ENCODE measurements at places on chromosomes 12 and 14.

DNA sequence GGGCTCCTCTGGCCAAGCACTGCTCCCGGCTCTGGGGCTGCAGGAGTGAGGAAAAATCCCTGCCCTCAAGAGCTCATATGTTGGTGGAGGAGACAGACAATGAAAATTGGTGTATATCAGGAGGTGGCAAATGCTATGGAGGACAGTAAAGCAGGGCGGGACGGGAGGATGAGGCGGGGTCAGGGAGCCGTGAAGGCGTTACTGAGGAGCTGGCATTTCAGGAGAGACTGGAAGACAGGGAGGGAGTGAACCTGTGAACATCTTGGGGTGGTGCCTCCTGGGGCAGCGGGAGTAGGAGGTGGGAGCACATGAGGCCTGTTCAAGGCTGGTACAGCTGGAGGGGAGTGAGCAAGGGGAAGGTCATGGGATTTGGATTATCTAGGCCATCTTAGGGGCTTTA, 26.6 kb downstream of the TSPAN9 start:
- no peak for DNase-seq

GRCh38 chr12:84696281-84696680, 216.3 kb downstream of the SLC6A15 start:
- DNase-seq = no peak

GRCh38 chr14:74514471-74514941, 20.9 kb downstream of the ISCA2 start:
- DNase-seq = no peak

DNA sequence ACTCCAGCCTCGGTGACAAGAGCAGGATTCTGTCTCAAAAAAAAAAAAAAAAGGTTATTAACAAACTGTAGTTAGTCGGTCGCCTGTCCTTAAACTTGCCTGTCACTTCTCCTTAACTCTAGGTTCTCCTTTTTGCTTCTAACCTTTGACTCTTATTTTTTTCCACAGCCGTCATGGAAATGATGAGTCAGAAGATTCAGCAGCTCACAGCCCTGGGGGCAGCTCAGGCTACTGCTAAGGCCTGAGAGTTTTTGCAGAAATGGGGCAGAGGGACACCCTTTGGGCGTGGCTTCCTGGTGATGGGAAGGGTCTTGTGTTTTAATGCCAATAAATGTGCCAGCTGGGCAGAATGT, 418 bp upstream of the MYG1 start:
- no peak for DNase-seq

DNA sequence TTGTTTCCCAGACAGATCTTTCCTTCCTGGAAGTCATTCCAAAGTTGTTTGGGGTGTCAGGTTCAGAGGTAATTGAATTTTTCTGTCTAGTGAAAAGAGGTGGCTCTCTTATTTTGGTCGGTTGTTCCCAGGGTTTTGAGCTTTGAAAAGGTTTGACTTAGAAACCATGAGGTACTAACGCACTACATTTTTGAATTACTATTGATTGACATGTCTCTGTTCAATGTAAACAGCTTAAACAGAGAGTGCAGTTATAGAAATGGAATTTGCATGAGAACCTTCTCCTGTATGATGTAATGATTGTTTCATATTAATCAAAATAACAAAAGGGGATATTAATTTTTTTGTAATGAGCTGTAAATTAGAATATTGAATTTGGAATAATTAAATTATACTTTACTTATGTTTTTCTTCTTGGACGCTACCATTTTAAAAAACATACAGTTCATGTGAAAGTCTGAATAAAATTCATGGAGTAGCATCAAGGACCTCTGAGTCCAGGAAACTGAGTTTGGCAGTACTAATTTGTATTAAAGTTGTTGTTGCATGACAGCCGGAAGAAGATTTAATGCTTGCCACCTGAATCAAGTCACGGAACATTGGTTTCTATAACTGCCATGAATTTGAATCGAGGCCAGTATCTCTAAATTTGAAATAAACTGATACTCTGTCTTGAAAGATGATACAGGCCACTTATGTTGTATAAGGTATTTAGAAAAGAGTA, 41.7 kb downstream of the NPAS3 start:
- DNase-seq = no peak

DNA sequence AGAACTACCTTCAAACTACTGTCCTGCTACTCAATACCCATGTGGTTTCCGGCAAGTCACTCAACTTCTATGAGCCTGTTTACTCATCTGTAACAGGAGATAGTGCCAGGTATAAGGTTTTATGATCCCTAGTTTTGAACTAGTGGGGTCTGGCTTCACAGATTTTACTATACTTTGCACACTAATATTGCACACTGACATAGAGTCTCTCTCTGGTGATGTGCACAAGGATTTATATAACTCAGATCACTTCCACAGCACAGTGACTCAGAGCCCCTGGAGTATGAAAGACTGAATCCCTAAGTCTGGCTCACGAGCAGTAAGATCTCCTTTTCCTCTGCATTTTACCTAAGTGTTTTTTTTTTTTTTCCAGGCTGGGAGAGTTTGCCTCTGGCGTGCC, 69.7 kb upstream of the SLC38A2 start:
- DNase-seq = no peak

GRCh38 chr14:98114122-98114895, 1157.7 kb downstream of the BCL11B start:
- no peak for DNase-seq

DNA sequence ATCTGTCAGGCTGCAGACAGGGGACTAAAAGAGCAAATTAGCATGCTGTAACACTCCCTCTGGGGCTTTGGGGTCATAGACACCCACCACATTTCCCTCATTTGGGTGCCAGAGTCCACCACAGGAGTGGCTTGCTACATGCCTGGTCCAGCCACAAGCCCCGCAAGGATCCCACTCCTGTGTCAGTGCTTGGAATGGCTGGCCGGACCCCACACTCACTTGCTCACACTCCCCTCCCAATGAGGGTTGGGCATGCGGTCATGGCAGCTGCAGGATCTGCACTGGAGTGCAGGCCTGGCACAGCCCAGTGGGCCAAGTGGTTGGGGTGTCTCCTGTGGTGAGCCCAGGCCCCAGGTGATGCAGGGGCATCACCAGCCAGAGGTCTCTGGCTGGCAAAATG, 59.9 kb downstream of the TSPAN19 start:
- no peak for DNase-seq

GRCh38 chr12:43861840-43862150, 25.9 kb downstream of the TMEM117 start:
- no peak for DNase-seq

DNA sequence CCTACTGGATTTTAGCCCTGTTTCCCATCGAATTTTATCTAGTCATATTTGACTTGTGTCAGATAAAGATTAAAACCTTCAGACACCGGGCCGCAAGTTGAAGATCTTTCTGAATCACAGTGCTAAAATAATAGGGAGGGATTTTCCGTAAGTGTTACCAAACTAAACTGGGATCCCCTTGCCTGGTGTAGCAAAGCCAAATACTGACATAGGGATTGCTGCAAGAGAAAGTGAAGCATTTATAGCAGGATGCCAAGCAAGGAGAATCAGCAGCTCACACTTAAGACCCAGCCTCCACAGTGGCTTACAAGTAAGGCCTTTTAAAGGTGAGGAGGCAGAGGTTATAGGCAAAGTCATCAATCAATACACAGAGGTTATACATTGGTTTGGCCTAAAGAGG, 147.4 kb downstream of the AKAP6 start:
- DNase-seq = no peak

DNA sequence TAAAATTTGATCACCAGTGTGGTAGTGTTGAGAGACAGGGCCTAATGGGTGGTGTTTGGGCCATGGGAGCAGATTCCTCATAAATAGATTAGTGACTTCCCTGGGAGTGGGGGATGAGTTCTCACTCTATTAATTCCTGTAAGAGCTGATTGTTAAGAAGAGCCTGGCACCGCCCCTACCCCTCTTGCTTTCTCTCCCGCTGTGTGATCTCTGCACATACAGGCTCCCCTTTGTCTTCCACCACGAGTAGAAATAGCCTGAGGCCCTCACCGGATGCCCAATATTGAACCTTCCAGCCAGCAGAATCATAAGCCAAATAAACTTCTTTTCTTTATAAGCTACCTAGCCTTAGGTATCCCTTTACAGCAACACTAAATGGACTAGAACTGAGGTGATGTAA, 31.9 kb upstream of the CAND1 start:
- DNase-seq = peak; percentile 67

GRCh38 chr12:124073356-124074035, 100.5 kb downstream of the ZNF664 start:
- no peak for DNase-seq

GRCh38 chr12:69840727-69841126, 15.7 kb downstream of the MYRFL start:
- no peak for DNase-seq

DNA sequence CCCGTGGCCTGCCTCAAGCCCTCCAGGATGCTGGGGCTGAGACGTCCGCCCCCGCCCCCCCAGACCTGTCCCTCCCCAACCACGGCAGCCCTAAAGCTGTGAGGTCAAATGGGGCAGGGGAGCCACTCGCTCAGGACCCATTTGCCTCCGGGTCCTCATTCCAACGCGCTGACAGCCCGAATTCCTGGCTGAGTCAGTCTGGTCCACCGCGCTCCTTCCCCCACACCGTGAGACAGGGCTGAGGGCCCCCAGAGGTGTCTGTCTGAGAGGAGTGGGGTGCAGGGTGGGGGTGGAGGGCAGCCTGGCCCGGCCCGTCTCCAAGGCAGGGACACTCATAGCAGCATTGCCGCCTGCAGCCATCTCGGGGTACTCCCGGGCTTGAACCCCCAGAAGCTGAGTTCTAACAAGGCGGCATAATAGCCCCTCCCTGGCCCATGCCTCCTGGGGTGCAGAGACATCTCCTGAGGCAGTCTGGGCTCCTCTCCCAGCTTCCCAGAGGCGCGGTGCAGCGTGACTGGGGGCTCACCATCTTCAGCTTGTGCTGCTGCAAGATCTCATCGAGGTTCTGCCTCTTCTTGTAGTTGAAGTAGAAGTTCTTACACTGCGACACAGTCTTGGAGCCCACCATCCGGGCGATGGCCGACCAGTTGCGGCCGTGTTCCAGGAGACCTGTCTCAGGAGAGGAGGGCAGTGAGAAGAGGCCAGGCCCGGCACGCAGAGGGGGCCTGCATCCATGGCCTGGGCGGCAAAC, 90.5 kb downstream of the RFLNA start:
- no peak for DNase-seq

GRCh38 chr12:1723721-1724120, 32.9 kb downstream of the ADIPOR2 start:
- no peak for DNase-seq

- no peak for DNase-seq
These were observed 244.9 kb downstream of the CACNA1C start for GRCh38 chr12:2297658-2298057.

GRCh38 chr14:85577543-85578114, 47.7 kb downstream of the FLRT2 start:
- DNase-seq = no peak

DNA sequence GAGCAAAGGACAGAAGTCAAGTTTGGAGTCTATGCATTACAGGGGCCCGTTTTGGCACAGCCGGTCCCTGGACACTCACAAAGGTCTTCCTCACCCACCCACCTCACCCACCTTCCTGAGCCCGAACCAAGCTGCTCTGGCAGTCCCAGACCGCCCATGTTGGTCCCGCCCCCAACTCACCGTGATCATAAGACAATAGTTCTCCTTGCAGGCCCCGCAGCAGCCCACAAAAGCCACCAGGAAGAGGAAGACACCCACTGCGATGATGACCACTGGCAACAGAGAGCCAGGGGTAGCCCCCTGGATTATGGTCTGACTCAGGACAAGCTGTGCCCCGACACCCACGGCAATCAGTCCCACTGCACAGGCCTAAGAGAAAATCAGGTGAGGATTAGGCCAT, 1.8 kb downstream of the CD63 start:
- DNase-seq = peak; percentile 38

DNA sequence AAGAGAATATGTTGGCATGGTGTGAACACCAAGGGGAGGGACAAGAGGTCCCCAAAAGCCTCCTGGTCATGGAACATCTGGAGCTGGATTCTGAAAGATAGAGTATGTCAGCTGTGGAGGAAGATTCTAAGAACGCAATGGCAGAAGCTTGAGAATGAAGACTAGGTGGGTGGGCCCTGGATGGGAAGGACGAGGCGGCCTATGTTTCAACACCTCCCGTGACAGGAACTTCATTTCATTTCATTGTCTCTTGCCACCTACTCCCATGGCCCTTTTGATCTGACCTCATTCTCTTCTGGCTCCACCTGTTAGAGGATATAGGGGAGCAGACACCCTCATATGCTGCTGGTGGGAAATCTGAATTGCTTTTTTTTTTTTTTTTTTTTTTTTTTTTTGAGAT, 3.3 kb downstream of the UNG start:
- no peak for DNase-seq

- no peak for DNase-seq
These were observed 12.4 kb downstream of the LUM start for GRCh38 chr12:91098941-91099340.

DNA sequence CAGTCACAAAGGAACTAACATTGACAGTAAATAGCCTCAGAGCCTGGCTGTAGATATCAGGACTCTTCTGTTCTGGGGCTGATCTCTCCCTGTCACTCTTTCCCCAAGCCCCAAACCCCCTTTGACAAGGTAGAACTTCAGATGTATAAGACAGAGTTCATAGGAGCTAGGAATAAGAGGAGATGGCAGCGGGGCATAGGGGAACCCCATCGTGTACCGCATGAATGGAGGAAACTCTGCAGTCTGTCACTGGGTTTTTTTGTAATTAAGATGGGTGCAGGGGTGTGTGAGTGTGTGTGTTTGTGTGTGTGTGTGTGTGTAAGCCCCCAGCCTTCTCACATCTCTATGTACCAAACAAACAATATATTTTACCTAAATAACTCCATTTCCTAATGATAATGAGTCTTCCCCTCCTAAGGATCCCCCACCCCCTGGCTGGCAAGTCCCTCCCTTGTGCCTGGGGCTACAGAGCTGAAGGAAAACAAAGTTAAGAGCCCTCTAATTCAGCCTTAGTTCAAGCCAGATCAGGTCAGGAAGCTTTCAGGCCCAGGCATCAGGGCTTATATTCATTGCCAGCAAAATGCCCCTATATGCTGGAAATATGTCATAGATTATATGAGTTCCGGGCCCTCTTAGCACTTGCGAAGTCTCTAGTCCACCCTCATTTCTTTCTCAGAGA, 9.1 kb upstream of the HOXC4 start:
- no peak for DNase-seq

GRCh38 chr12:113820842-113821241, 145.3 kb downstream of the RBM19 start:
- no peak for DNase-seq

GRCh38 chr12:125110641-125111360, 45.6 kb downstream of the AACS start:
- no peak for DNase-seq

- no peak for DNase-seq
These were observed 1.2 kb downstream of the AREL1 start for GRCh38 chr14:74711651-74712050.

DNA sequence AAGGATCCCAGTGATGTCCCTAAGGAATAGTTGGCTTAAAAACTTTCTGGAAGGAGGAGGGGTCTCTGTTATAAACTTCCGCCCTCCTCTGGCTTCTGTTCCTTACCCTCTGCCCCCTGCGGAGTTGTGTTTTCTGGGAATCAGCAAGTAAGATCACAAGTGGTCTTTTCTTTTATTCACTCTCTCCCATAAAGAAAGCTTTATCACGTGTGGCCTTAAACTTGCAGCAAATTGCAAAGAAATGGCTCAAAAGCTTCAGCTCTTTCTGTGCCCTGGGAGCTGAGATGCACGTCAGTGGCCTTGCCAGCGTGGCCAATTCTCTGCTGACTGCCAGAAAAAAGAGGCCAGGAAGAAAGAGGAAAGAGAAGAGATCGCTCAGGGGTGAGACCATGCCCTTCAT, at the start of gene SLCO1C1:
Gene SLCO1C1 (plus strand): TSS at position 101 of the 400 bp plus-strand sequence. CDS start 4,245 bp downstream, outside the sequence.
- DNase-seq = peak; percentile 37

- no peak for DNase-seq
These were observed 131.3 kb upstream of the RAP1B start for GRCh38 chr12:68479261-68479895.

- DNase-seq = no peak
These were observed 254.8 kb downstream of the VRK1 start for GRCh38 chr14:97052001-97052400.

All from H9 (cell line).